ENCODE measurements at places on chromosomes 5 and 9. TPM values are rescaled to one million over a fixed set of nuclear protein-coding genes. Genes with fewer than 3 reads are reported as not detected.

DAB2IP gene
- 21.6 TPM for total RNA-seq

TNFSF15 gene
- 0.35 TPM for total RNA-seq

GRCh38 chr5:39714036-39714698 lies 289.4 kb upstream of the DAB2 start:
- no peak for DNase-seq

GRCh38 chr5:33781286-33781685 lies 110.5 kb downstream of the ADAMTS12 start:
- DNase-seq = no peak

SGCD gene
- total RNA-seq = 1.2 TPM

PCDHGB4 gene
- 2.4 TPM for total RNA-seq

DNA sequence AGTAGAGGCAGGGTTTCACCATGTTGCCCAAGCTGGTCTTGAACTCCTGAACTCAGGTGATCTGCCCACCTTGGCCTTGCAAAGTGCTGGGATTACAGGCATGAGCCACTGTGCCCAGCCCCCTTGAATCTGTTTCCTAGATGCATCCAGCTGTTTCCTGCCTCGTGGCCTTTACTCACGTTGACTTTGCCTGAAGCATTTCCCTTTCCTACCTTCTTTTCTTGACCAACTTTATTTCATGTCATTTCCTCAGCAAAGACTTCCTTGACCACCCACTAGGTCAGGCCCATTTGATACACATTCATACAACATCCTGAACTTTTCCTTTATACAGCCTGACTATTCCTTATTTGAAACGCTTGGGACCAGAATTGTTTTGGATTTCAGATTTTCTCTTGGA lies 51.0 kb downstream of the DOCK2 start:
- DNase-seq = no peak

TRIM7 gene
- total RNA-seq = not detected

- DNase-seq = no peak
Measured at GRCh38 chr5:114054594-114054993, 307.3 kb upstream of the KCNN2 start.

LCN1 gene
- not detected for total RNA-seq

- DNase-seq = no peak
Measured at GRCh38 chr5:136064510-136064909, 35.7 kb downstream of the TGFBI start.

DNA sequence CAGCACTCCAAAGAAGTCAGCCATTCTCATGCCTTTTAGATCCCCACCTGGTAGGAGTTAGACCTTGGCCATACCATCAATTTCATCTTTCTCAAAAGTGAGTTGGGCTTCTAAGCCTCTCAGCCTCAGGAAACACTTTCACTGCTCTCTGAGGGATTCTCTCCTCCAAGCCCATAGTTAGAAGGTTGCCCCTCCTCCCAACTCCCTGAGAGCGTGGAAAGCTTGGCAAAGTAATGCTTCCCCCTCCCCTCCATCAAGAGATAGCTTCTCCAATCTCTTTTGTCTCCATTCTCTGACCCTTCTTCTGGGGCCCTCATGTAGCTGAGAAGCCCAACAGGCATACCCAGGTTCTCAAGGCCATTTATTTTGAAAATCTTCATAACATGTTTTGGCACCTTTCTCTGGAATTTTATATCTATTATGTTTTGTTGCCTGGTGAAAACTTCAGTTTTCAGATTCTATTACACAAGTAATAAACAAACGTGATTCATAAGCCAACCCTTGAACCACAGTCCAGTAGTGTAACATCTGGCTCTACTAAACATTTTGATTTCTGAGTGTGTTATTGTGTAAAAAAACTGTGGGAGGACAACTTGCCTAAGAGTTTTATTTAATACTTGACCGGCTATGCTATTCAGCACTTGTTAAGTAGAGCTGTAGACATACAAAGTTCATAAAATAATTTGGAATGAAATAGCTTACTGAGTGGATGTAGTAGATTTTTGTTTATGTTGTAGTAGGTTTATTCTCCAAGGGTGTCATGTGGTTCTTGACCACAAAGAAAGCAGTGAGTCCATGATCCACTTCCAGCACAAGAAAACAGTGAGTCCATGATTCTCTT lies 17.1 kb downstream of the LVRN start:
- no peak for DNase-seq

HTR4 gene
- 0.23 TPM for total RNA-seq

- DNase-seq = no peak
Measured at GRCh38 chr5:145160679-145161078, 674.5 kb downstream of the PRELID2 start.

- no peak for DNase-seq
Measured at GRCh38 chr5:145661737-145662485, 173.2 kb downstream of the PRELID2 start.

GRCh38 chr5:66881480-66882161 lies 285.4 kb downstream of the MAST4 start:
- no peak for DNase-seq

SUSD1 gene
- 6.2 TPM for total RNA-seq

GRCh38 chr5:172336676-172337285 lies 53.2 kb upstream of the UBTD2 start:
- no peak for DNase-seq

KIAA0825 gene
- 3.2 TPM for total RNA-seq

IFNK gene
- not detected for total RNA-seq

DNA sequence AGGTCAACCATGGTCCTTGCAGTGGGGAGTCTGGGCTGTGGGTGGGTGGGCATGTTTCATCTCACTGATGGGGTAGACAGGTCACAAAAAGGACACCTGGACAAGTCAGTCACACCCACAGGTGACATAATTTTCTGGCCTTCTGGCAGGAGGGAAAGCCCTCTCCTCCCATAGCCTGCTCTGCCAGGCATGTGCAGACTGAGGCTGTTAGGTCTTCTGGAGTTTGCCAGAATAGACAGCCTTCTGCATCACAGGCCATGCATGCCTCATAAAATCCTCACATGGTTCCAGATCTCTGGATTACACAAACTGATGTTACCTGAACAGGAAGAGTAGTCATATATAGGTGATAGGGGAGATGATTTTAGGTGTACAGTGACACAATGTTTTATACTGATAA lies 49.1 kb downstream of the ARHGAP26 start:
- no peak for DNase-seq

DNA sequence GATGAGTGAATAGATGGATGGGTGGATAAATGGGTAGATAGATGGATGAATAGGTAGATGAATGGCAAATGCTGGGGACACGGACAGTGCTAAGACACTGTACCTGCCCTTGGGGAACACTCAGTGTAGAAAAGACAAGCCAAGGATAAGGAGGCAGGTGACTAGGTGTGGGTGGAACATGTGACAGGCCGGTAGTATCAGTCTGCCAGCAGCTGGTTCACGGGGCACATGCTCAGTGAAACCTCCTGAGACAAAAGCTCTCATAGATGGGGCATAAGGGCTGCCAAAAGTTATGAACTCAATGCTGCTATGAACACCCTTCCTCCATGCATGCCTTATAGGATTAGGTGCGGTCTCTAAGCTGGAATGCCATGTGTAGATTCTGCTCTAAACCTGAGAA lies 71.0 kb downstream of the C5orf15 start:
- no peak for DNase-seq

DNA sequence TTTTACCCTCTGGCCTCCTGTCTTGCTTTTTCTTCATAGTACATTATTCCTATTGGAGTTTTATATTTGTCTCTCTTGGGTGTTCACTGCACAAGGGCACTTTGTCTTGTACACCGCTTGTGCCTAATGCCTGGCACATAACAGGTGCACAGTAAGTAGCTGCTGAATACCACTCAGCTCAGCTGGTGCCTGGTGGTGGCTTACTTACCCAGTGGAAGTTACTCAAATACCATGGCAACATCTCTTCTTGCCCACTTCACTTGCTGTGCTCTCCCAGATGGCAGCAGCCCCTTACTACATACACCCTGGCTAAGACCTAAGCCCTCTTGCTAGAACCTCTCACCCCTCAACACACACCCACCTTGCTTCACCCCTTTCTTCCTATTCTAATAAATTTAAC lies 11.3 kb upstream of the SKP1 start:
- DNase-seq = no peak

ADAMTSL1 gene
- 2.1 TPM for total RNA-seq

GRCh38 chr5:177429248-177430040 lies 3.0 kb downstream of the GRK6 start:
- peak; percentile 86 for DNase-seq

CCNO gene
- total RNA-seq = not detected

DNA sequence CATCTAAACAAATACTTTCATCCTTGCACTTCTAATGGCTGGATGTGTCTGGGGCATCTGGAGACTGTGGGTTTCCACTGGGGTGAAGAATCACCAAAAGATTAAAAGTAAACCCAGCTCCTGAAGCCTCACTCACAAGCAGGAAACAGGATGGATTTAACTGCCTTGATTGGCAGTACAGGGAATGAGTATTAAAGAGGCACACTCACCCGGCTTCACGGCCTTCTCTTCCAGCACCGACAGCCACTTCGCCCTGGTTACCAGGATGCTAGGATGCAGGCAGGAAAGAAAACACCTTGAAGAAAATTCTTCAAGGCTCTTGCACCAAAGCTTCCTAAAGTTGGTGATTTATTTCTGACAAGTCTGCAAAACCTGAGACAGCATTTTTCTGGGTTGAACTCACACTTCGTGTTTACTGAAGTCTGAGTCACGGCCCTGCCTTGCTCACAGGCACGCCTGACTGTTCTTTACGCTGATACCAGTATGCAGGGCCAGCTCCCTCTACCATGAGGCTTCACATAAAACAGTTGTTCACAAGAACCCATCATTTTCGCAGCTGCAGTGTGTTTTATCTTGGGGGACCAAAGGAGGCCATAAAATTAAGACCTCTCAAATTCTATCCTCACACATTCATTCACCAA lies 56.5 kb upstream of the ZNF354A start:
- DNase-seq = peak; percentile 7

- DNase-seq = no peak
Measured at GRCh38 chr5:20605732-20606525, 617.9 kb upstream of the CDH18 start.

- DNase-seq = no peak
Measured at GRCh38 chr9:104386425-104387069, 117.5 kb upstream of the OR13F1 start.

CER1 gene
- total RNA-seq = not detected

UIMC1 gene
- 8.7 TPM for total RNA-seq

GRCh38 chr5:98016771-98017170 lies 756.7 kb upstream of the RGMB start:
- DNase-seq = no peak

DNA sequence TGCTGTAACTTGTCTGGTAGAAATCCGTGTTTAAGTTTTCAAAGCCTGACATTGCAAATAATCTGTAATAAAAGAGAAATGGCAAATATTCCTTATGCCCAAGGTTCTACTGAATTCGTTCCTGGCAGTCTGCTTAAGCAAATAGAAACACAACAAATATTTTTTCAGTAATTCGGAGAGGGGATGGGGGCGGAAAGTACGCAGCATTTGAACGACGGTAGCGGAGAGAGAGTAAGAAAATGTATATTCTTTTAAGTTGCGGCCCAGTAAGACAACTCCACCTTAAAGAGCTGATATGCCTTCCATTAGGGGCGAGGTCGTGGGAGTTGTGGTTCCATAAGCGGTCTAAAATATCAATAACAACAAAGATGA lies 569 bp downstream of the YIPF5 start:
- no peak for DNase-seq

SLC6A19 gene
- total RNA-seq = 0.49 TPM

WNT8A gene
- total RNA-seq = not detected

- DNase-seq = no peak
Measured at GRCh38 chr9:69180200-69180599, 6.1 kb downstream of the TJP2 start.

DNA sequence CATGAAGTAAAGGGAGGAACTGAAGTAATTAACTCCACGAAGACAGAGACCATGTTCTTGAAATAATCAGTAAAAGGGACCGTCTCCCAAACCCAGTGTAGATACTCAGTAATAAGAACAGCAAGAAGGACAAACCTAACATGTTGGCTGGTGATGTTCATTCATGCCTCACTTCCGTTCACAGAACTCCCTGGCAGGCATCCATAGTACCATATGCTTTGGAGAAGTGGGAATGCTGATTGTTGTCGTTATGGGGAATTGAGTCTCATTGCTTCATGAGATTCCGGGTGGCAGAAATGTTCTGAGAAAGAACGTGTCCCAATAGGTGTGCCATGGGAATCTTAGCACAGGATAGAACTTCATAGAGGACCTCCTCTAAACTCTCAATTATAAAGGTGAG lies 452.3 kb downstream of the ZSWIM6 start:
- DNase-seq = no peak

DNA sequence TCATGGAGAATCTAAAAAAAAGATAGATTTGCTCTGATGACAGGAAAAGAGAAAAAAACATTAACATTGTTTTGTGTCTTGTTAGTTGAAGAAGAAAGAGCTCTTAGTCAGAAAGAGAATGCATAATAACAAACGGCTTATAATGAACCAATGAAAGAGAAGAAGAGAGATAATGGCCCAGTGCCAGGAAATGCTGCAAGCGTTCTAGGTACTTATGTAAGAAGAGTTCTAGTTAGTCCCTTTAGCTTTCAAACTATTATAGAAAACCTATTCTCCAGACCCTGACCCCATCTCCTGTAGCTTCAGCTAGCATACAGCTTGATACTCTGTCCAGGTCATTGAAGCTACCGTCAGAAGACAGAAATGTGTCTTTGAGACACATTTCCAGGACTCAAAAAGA lies 70.2 kb downstream of the FBXL17 start:
- DNase-seq = no peak

ANKHD1 gene
- total RNA-seq = 73.2 TPM

SHISAL2B gene
- not detected for total RNA-seq

CARTPT gene
- not detected for total RNA-seq

- DNase-seq = no peak
Measured at GRCh38 chr5:39107350-39107749, 33.2 kb upstream of the RICTOR start.

NPM1 gene
- total RNA-seq = 203 TPM

DNA sequence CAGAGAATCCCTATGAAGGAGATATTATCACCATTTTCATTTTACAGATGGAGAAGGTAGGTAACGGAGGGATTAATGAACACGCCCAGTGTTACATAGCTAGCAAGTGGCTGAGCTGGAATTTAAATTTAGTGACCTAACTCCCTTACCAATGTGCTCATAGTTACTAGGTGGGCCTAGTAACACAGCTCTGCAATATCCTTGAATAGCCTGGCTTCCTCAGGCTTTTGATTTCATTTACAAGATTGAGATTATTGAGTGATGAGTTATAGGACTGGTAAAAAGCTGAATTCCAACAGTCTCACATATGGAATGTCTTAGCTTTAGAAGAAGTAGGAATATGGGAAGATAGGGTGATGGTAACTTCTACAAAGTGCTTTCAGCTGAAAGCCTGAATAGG lies 336.3 kb upstream of the KIF2A start:
- DNase-seq = no peak

- no peak for DNase-seq
Measured at GRCh38 chr5:164844348-164844747, 1338.9 kb downstream of the MAT2B start.

GRCh38 chr9:9790216-9790872 lies 822.5 kb downstream of the PTPRD start:
- DNase-seq = no peak

GRCh38 chr5:146395193-146395592 lies 51.9 kb upstream of the TCERG1 start:
- DNase-seq = no peak

LEAP2 gene
- 128 TPM for total RNA-seq

- no peak for DNase-seq
Measured at GRCh38 chr5:154878642-154879335, 20.4 kb downstream of the CNOT8 start.

GRCh38 chr5:113242481-113243348 lies 192.1 kb downstream of the TSSK1B start:
- DNase-seq = no peak

Data from right lobe of liver (tissue), 6 donors.